Activated naive CD8-positive, alpha-beta T cell treated with anti-CD3 and anti-CD28 coated beads, Interleukin-2, amount 50 U/mL, for 24 hours (primary cell): ENCODE measurements at places on chromosomes 2 and 18.

DNA sequence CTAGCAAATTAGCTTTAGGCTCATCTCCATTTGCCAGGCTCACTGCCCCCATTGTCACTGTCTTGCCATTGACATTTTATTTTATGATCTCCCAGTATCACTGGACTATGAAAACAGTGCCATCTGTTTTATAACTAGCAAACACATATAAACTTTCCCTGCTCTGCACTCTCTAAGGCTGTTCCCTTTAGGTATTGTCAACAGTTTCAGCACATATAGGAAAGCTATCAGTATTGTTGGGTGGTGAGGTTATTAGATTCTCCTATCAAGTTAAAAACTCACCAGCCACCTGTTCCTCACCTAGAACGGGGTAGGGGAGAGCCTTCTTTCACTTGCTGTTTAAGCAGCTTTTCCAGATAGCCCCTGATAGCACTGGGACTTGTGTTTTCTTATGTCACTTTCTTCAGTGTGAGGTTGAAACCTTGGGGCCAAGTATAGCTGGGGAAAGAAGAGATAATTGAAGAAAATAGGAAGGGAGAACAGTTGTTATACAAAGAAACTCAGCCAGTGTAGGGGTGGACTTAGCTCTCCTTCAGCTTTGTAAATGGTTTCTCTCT, 32.5 kb downstream of the CFLAR start:
- no peak for DNase-seq

DNA sequence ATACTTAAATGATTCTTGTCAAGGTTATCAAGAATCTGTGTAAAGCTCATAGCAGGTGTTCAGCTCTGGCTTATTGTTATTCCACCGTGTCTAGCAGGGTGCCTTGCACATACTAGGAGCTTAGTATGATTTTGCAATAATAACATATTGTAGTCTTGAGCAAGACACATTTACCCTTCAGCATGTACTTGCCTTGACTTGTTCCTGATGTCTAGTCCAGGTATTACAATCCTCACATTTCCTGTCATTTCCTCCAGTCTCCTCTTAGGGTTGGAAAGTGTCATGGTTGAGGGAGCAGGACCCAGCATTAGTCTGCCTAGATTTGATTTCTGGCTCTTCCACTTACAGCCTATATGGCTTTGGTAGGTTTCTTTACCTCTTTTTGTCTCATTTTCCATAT, 246.1 kb downstream of the RAD51AP2 start:
- no peak for DNase-seq

- no peak for DNase-seq
These were observed 30.4 kb downstream of the CTAGE1 start for GRCh38 chr18:22387364-22387763.

GRCh38 chr2:115560666-115561065, 1118.2 kb downstream of the DPP10 start:
- DNase-seq = no peak

GRCh38 chr2:233434666-233435330, 80.5 kb downstream of the DGKD start:
- no peak for DNase-seq
